ENCODE measurements at places on chromosomes 3 and 15.

DNA sequence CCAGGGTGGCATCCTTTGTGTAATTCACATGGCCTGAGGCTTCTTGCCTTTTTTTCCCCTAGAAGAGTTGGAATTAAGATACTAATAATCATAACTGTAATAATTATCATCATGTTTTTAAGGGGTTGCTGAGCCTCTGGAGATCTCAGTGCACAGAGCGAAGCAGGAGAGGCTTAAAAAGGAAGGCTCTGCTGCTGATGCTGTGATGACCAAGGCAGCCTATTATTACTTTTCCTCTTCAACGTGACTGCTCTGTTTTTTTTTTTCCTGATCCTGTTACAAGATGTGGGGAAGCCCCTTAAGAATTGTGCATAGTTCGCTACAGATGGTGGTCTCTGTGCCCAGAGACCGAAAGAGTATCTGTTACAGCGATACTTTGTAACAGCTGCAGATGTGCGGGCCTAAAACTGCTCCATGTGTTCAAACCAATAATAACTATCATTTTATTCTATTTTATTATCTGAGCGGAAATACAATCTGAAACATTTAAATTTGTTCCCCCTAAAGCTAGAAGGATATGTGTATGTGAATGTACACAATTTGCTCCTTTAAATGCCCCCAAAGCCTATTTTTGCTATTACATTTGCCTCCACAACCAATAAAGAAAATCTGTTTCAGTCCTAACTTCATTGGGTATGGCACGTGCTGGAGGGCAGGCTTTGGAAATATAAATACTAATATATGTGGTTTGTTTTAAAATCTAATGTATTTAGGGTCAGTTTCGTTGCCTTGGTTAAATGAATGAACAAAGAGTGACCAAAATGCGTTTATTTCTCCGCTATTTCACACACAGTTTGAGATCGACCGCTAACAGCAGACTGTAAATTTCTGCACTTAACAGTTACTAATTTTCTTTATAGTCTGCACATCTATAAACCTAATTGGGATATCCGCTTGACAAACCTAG, 4.6 kb downstream of the SHOX2 start:
- DNase-seq, result no peak

GRCh38 chr3:97957617-97958311, 14.5 kb downstream of the RIOX2 start:
- DNase-seq, result no peak

DNA sequence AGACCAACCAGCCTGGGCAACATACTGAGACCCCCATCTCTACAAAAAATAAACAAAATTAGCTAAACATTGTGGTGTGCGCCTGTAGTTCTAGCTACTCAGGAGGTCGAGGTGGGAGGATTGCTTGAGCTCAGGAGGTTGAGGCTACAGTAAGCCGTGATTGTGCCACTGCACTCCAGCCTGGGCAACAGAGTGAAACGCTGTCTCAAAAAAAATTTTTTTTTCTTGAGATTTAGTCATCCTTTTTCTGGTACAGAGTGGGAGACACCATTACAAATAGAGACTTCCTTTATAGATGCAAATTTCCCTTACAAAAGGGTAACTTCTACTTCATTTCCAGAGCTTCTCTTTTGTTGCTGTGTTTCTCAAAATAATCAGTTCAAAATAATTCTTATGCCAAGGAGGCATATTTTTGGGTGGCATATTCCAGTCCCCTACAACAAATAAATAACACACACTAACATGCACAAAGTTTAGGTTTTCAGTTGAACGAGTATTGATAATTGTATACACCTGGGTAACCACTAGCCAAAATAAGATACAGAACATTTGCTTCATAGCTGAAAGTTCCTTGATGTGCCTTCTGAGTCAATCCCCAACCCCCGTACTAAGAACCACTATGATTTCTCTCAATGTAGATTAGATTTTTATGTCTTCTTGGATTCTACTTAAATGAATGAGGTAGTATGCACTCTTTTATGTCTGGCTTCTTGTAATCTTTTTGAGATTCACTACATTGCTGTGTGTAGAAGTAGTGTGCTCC, 248.9 kb upstream of the PROK2 start:
- no peak for DNase-seq

GRCh38 chr3:160661660-160662059, 15.3 kb upstream of the ARL14 start:
- no peak for DNase-seq

DNA sequence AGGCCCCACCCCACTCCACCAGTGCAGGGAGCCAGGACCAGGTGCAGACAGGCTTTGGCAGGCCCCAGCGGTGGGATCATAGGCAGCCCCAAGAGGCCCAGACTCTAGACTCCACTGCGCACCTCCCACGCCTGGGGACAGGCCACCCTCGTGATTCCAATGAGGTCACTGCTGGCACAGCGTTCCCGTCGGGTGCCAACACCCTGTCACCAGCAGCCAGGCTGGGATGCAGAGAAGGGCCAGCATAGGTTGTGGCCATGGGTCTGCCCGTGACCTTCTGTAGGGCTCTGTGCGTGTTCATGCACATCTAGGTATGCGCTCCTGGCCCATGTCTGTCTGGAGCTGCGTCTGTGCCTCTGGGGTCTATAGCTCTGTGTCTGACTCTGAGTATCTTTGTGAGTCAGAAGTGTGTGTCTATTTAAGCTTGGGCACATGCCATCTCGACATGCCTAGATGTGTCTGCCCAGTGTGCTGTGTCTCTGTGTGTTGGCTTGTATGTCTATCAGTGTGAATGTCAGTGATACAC, 13.0 kb downstream of the VIPR1 start:
- DNase-seq, result no peak

GRCh38 chr3:189806171-189806951, 175.2 kb downstream of the TP63 start:
- DNase-seq, result no peak

GRCh38 chr3:50297896-50298725, 1.1 kb downstream of the HYAL3 start:
- no peak for DNase-seq

- DNase-seq, result no peak
Measured at GRCh38 chr3:160400030-160400701, 716 bp downstream of the SMC4 start.

- no peak for DNase-seq
Measured at GRCh38 chr3:172539273-172539672, 16.0 kb upstream of the TNFSF10 start.

- DNase-seq, result no peak
Measured at GRCh38 chr3:77096966-77097890, 57.3 kb downstream of the ROBO2 start.

DNA sequence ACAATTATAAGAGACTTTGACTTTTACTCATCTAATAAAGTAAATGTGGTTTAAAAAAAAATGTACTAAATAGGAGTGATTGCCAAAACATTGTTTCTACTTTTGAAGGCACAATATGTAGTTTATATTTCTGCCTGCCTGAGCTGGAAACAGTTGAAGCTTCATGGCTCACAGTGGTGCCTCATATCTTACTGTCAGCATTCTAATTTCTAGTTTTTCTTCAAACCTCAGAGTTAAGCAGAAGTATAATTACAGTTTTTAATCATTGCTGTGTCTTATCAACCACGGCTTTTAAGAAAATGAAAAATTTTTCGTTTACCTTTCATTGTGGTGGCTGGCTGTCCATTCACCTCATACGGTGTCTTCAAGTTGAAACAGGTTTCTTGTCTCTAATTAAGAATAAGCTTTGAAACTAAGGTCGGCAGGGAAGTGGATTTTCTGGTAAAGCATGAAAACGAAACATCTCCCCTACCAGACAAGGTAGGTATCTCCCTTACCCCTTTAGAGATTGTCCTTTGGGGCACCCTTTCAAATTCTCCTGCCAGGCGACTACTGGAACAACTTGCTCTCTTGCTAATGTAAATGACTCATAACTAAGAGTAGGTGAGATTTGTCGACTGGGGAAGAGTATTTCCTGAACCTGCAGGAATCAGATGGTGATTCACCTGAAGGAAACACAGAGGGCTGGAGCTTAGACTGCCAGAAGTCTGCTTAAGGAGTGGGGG, at the start of gene GPR87:
Gene GPR87 (minus strand): TSS at position 554 of the 725 bp plus-strand sequence. CDS start 16,720 bp downstream, outside the sequence.
- DNase-seq, result no peak

GRCh38 chr15:40859206-40859851, 14.7 kb downstream of the RHOV start:
- no peak for DNase-seq

DNA sequence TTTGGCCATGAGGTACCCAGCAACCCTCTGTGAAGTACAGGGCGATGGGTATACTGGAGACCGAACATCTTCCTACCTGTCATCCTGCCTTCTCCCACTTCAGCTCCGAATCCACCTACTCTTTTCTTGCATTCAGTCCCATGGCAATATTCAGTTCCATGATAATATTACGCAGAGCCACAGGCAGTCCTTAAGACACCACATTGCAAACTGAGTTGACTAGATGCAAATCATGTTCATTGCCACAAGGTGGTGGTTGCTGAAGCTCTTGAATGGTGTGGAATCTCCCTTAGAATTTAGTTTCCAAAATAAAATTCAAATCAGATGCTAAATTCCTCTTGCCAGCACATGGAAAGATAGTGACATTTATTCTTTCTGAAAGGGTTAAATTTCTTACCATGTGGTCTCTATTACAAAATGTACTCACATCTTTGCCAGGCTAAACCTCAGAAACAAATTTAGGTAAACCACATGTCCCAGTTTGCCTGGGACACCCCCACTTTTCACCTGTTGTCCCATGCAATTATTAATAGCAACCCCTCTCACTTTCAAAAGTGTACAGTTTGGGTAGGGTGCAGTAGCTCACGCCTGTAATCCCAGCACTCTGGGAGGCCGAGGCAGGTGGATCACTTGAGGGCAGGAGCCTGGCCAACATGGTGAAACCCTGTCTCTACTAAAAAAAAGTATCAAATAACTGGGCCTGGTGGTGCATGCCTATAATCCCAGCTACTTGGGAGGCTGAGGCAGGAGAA, 1.7 kb upstream of the NME9 start:
- no peak for DNase-seq

All from NCI-H1417 treated with DMSO at 0.1 percent for 48 hours (cell line).